ENCODE measurements at places on chromosomes 5 and 9.

GRCh38 chr5:143277536-143277935, 126.0 kb downstream of the NR3C1 start:
- DNase-seq, result no peak

DNA sequence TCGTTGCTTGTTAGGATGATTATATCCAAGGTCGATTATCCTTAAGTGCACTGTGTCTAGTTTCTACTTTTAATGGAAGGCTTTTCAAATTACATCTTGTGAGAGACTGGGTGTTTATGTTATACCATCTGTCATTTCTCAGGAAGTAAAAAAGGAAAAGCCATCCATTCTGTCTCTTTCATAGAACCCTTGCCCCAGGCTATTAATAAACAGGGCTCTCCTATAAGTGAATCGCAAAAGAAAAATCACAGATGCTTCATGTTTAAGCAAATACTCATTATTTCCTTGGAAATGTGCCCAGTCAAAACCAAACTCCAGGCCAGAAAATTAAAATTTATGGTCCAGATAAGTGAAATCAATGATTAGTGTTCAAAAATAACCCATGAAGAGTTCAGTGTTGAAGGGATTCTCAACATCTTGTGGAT, 58.1 kb downstream of the STARD4 start:
- DNase-seq, result peak; percentile 27

- no peak for DNase-seq
These were observed 106.2 kb downstream of the ZNF354C start for GRCh38 chr5:179166171-179166885.

- no peak for DNase-seq
These were observed 154.1 kb upstream of the TAS2R1 start for GRCh38 chr5:9784231-9784630.

- no peak for DNase-seq
These were observed 166.0 kb downstream of the OLFM1 start for GRCh38 chr9:135253305-135254004.

- DNase-seq, result no peak
These were observed 260.3 kb downstream of the TMEM167A start for GRCh38 chr5:82816926-82817325.

DNA sequence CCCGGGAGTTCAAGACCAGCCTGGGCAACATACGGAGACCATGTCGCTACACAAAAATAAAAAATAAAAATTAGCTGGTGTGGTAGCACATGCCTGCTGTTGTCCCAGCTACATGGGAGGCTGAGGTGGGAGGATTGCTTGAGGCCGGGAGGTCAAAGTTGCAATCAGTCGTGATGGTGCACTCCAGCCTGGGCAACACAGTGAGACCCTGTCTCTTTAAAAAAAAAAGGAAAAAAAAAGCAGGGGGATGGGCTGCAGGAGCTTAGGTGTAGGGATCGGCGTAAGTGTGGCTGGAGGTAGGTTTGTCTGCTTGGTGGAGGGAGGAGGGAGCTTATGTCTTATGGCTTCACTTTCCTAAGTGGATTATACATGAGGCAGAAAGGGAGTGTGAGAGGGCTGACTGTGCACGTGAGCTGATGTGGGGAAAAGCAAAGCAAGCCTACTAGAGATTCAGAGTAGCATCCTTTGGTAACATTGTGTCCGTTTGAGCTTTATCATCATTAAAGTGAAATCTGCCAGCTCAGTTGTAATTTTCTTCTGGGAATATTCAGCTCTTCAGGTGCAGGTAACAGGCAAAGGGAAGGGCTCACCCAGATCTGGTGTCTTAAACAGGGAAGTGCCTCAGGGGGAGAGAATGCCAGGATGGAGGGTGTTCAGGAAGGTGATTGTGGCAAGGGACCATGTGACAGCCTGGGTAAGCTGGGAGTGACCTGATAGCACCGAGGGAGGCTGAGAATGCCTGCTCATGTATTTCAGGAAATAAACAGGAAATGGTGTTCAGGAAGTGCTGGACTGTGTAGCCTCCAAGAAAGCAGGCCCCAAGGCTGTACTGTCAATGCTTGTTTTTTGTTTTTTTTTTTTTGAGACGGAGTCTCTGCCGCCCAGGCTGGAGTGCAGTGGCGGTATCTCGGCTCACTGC, 17.6 kb upstream of the SETX start:
- DNase-seq, result no peak

- no peak for DNase-seq
These were observed 972.0 kb downstream of the DTWD2 start for GRCh38 chr5:118016396-118016795.

DNA sequence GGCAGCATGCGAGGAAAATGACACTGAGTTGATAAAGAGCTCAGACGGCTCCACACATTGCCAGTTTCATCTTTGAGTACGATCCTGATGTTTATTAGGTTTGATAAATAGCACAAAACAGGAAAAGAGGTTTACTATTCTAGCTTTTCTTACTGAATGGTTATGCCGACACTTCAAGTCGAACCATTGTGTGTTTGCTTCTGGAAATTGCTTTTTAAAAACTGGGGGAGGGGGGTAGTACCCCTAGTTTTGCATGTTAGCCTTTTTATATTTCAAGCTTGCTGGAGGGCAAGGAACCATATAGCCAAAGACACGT, 5.2 kb downstream of the PTCH1 start:
- DNase-seq, result no peak

- no peak for DNase-seq
These were observed 1.6 kb downstream of the IFNA2 start for GRCh38 chr9:21383627-21384026.

GRCh38 chr5:81172710-81173109, 60.4 kb upstream of the CKMT2 start:
- DNase-seq, result no peak

- DNase-seq, result peak; percentile 31
These were observed 72.4 kb upstream of the MPDZ start for GRCh38 chr9:13351778-13352386.

DNA sequence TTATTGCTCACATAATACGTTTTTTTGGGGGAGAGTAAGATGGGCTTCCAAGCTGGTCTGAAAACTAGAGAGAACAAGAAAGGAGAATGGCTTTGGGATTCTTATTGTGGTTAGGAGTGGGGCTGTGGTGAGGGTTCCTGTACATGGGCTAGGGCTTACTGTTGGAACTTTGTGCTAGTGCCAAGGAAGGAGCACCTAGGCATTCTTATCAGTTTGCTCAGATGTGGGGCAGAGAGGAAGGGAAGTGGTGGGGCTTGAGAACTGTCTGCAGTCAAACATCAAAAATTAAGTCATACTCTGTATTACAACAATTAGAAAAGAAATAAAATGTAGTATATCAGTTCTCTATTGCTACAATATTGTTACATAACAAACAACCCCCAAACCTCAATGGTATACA, 4.0 kb upstream of the THBS4 start:
- no peak for DNase-seq

GRCh38 chr9:104927216-104927911, 591 bp downstream of the ABCA1 start:
- DNase-seq, result peak; percentile 26

DNA sequence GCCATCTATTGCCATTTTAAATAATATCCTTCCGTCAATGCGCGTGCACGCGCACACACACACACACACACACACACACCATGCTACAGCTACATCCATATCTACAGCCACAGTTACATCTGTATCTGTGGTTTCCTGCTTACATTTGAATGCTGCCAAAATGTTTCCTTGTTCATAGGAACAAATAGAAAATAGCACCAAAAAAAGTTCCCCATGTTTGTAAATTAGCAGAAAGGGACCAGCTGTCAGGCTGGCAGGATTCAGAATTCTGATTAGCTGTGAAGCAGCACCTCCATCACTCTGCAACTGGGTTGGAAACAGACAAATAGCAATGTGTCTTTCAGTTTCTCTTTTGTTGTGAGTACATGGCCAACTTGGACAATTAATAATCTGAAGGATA, 601.5 kb downstream of the IRX1 start:
- DNase-seq, result no peak

DNA sequence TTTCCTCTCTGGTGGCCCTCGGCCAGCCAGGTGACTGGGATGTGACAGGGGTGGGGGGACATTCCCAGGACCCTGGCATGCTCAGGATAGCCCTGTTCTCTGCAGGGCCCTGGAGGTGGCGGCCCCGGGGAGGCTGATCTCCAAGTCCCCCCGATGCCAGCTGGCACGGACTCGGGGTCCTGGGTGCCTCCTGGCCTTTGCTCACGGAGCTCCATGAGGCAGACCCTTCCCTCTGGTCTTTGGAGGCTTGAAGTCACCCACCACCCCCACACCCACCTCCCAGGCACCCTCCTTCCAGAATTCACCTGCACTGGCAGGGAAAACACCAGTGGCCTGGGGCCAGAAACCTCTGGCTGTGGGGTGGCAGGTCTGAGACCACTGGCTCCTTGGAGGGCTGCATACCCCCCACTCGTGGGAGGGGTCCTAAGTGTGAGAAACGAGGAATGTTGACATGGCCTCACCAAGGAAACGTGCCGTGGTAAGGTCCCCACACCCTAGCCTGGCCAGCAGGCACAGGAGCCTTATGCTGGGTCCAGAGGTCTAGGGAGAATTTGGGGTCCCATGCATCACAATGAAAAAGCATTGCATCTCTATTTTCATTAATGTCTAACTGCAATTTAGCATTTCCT, 130.8 kb upstream of the FAM120A start:
- DNase-seq, result no peak

DNA sequence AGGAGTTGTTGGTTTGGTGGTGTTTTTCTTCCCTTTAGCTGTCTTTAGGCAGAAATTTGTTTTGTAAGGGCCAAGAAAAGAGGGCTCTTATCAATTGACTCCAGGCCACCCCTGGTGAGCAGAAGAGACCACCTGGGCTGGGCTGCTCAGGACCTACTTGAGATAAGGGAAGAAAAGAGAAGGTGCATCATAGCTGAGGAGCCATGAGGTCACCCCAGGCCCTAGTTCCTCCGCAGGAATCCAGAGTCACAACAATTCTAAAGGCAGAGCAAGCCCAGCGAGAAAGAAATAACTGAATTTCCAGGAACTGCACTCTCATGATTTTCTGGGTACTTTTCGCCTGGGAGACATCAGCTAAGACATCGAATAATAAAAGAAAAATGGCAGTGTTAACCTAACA, 34.9 kb downstream of the RFK start:
- no peak for DNase-seq

DNA sequence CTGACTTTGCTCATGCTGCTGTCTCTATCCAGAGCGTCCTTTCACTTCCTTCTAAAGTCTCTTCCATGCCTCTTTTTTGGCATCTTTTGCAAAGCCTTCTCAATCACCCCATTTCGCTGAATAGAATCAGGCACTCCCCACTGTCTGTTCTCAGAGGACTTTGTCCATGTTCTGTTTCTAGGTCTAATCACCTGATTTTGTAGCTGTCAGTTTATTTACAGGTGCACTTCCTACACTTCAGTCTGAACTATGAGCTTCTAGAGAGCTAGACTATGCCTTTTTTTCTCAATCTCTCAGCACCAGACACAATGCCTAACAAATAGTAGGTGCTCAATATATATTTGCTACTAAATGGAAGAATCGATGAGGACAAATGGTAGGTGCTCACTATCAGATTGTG, 29.9 kb downstream of the TLR4 start:
- DNase-seq, result no peak

- DNase-seq, result no peak
These were observed 47.8 kb downstream of the PLPP7 start for GRCh38 chr9:131337131-131337848.

Data from right renal pelvis (tissue), 4 donors.